IPS-NIHi11 (cell line): ENCODE measurements at places on chromosomes 1 and 21.

GRCh38 chr1:78408810-78409209, 82.0 kb upstream of the PTGFR start:
- DNase-seq = no peak

GRCh38 chr1:43878854-43879253, 54.7 kb upstream of the ARTN start:
- DNase-seq = no peak

- DNase-seq = no peak
Measured at GRCh38 chr1:44514673-44515072, 109.6 kb downstream of the RNF220 start.

GRCh38 chr1:160048335-160048734, 16.5 kb upstream of the PIGM start:
- no peak for DNase-seq

DNA sequence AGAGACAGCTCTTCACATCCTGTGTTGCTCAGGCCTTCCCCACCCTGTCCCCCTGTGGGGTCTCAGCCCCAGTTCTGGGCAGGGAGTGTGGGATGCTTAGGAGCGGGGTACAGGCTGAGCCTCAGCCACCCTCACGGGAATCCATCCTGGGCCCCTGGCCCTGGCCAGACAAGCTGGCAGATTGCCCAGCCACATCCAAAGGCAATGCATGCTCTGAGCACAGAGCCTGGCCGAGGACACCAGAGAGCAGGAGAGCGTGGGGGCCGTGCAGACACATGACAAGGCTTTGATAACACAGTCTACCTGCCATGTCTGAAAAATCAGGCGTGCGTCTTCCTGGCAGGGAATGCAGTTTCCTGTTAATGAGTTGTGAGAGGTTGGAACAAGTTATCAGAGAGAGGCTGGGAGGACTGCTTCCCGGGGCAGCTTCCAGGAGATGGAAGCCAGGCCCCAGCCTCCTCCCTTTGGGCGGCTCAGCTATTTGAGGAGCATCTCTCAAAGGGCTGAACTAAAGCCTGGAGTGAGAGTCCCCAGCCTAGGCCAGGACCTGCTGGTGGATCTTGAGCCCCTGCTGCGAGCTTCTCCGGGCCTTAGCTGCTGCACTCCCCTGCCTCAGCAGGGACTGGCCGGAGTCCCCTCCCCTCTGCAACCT, 72.2 kb upstream of the SELENON start:
- no peak for DNase-seq

DNA sequence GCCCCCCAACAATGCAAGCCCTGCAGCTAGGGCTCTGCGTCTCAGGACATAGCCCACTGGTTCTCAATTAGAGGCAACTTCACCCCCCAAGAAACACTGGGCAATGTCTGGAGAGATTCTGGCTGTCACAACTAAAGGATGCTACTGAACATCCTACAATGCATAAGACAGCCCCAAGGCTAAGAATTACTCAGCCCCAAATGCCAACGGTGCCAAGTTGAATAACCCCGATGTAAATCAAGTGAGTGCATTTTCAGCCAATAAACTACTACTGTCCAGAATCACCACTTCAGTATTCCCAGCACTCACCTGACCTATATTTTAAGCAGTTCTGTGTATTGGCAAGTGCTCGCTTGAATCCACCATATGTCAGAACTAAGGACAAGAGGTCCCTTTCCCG, 6.9 kb downstream of the RIPK4 start:
- no peak for DNase-seq

DNA sequence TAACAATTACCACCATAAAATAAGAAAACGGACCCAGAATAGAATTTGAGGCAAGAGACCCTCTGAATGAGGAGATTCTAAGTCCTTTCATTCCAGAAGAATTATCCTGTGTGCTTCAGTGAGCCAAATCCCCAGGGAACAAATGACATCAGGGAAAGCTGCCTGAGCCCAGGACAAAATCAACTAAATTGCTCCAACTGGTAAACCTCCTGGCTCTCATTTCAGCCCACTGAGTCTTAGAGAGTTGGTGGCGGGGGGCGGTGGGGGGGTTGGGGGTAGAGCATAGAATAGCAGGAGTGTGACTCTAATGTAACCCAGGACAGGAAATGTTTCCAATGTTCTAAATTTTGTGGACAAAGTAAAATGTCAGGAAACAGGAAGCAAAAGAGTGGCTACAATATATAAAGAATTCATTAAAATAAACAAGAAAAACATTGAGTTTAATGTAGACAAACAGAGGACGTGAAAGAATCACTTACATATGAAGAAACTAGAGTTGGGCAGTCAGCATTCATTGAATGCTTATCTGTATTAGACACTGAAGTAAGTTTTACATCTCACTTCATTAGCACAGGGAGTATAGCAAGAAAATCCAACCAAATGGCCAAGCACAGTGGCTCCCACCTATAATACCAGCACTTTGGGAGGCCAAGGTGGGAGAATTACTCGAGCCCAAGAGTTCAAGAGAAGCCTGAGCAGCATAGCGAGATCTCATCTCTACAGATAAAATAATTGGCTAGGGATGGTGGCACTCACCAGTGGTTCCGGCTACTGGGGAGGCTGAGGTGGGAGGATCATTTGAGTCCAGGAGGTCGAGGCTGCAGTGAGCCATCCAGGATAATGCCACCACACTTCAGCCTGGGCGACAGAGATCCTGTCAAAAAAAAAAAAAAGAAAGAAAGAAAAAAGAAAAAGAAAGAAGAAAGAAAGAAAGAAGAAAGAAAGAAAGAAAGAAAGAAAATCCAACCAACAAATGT, 75.1 kb downstream of the DHRS3 start:
- DNase-seq = no peak

GRCh38 chr1:42335050-42335808, at the start of gene FOXJ3:
Gene FOXJ3, minus strand, starts transcription at chr1:42335235. Its CDS starts 24,142 bp downstream, at chr1:42311093.
- peak; percentile 96 for DNase-seq

DNA sequence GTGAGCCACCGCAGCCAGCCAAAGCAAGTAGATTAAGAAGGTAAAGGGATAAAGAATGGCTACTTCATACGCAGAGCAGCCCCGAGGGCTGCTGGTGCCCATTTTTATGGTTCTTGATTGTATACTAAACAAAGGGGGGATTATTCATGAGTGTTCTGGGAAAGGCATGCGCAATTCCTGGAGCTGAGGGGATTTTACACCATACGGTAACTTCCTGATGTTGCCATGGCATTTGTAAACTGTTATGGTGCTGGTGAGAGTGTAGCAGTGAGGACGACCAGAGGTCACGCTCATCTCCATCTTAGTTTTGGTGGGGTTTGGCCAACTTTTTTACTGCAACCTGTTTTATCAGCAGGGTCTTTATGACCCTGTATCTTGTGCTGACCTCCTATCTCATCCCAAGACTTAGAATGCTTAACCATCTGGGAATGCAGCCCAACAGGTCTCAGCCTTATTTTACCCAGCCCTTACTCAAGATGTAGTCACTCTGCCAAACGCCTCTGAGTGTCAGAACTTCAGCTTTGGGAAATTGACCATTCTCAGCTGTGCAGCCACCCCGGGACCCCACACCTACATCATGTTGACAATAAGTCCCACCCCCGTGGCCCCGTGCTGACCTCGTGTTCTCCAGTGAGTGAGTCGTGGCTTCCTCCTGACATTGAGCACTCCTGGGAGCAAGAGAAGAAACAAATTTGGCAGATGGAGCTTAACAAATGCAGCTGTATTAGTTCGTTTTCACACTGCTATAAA, 149.4 kb upstream of the COL6A1 start:
- no peak for DNase-seq

- DNase-seq = no peak
Measured at GRCh38 chr1:66244429-66244828, 289.5 kb upstream of the SGIP1 start.

DNA sequence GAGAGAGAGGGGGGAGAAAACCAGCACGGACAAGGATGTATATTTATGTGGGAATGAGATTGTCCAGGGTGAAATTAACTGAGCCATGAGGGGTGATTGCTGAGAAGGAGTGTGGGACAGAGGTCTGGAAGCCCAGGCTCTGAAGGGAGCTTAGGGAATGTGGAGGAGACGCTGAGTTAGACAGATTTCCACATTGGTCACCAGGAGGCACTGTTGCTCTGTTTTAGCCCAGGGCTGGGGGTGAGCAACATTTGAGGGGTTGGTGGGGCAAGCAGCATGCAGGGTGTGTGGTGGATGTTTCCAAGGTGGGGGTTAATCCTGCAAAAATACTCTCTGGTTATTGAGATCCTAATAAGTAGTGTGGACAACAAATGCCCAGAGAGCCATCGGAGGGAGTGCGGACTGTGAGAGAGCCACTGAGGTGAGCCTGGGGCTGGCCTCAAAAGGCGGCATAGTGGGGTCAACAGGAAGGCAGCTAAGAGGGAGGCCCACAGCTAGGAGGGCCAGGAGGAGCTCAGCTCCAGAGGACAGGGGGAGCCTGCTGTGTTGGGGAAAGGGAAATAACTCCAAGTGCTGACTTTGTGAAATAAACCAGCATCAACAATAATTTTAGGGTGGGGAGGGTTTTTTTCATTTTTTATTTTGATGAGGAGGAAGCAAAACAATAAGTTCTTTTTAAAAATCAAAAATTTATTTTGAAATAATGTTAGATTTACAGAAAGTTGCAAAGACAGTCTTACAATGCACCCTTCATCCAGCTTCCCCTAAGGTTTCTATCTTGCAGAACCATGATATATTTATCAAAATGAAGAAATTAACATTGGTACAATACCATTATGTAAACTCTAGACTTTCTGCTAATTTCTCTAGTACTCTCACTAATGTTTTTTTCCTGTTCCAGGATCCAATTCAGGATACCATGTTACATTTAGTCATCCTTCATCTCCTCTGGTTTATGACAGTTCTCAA, 82.8 kb upstream of the CD34 start:
- DNase-seq = peak; percentile 57

DNA sequence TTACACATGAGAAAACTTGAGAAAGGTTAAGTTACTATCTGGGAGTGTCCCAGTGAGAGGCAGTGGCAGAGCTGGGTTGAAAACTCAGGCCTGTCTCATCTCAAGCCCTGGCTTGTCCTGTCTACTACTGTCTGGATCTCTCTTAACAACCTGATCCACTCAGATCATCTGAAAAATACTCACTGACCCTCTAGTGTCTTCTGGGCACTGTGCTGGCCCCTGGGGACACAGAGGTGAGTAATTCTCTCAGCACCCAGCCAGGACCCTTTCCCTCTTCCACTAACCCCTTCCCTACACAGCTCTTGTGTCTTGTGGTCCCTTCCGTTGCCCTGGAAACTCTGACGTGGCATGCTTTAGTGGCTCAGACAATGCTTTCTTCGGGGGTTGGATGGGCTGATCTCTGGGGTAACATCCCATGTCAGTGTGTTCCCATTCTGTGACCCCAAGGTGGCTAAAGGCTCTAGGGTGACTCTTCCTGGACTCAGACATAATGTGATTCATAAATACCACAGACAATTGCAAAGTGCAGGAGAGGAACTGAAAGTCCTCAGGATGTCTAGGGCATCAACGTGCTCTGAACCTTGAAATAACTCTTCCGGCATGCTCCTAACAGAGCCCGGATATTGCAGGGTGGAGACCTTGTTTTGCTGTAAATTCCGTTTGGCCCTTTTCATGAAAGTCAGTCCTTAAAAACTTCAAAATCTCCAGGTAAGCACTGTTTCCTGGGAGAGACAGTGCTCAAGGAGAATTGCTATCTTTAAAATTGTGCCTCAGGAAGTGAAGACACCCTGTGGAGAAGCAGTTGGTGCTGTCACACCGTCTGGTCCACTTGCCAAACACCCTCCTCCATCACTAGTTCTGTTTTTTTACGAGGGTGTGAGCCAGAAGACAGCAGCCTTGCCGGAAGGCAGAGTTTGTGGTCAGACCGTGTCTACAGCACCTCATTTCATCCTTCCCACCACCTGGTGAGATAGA, 4.0 kb downstream of the SHISAL2A start:
- no peak for DNase-seq
